ENCODE measurements at places on chromosomes 13 and 19.

DNA sequence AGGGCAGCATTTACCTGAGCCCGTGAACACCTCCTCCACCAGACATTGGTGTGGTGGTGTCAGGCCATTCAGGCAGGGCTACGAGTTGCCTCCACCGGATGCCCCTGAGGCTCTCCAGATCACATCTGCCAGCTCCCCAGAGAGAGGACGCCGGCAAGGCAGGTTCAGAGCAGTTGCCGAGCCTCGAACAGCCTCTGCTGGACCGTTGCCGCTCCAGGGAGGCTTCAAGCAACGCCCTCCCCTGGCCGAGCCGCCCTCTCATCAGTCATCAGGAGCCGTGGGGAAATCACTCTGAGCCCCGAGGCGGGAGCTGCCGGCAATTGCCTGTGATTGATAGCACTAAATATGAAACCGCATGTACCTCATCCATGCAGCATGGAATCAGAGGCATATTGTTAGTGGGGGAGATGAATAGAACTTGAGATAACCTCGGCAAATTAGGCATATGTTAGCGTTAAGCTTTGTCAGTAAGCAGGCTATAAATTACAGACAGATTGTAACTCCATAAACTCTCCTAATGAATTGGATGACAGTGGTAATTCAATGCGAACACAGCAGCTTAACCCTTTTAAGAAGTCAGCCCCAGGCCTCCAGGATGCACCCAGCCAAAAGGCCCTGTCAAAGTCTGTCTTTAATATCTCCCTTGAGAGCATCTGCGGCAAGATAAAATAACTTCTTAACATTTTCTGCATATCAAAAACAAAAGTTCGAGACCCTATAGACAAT lies 29.8 kb upstream of the SPACA7 start:
- no peak overlapping the region for H3K4me3 ChIP-seq
- no peak for DNase-seq
- H3K4me1 ChIP-seq: no peaks in the 10 kb centered on the region
- no peak overlapping the region for H3K27ac ChIP-seq

- H3K4me3 ChIP-seq: no peak overlapping the region
- H3K36me3 ChIP-seq: peaks cover 42% of the 10 kb centered on the region
- no peak overlapping the region for H3K27ac ChIP-seq
- no peaks in the 10 kb centered on the region for H3K27me3 ChIP-seq
These were observed 50.6 kb downstream of the IPO5 start for GRCh38 chr13:98004107-98004506.

DNA sequence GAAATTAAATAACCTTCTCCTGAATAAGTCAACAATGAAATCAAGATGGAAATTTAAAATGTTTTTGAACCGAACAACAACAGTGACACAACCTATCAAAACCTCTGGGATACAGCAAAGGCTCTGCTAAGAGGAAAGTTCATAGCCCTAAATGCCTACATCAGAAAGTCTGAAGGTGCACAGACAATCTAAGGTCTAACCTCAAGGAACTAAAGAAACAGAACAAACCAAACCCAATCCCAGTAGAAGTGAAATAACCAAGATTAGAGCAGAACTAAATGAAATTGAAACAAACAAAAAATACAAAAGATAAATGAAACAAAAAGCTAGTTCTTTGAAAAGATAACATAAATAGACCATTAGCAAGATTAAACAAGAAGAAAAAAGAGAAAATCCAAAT lies 9.0 kb downstream of the UGGT2 start:
- no peaks in the 10 kb centered on the region for H3K4me1 ChIP-seq
- H3K36me3 ChIP-seq: no peaks in the 10 kb centered on the region
- H3K4me3 ChIP-seq: no peak overlapping the region
- H3K27ac ChIP-seq: no peak overlapping the region
- no peak for DNase-seq
- no peaks in the 10 kb centered on the region for H3K27me3 ChIP-seq

- H3K27ac ChIP-seq: no peak overlapping the region
- no peak overlapping the region for H3K4me3 ChIP-seq
- H3K27me3 ChIP-seq: no peaks in the 10 kb centered on the region
- no peak for DNase-seq
These were observed 158.0 kb downstream of the VWA8 start for GRCh38 chr13:41802684-41803444.

- no peaks in the 10 kb centered on the region for H3K36me3 ChIP-seq
- no peaks in the 10 kb centered on the region for H3K27me3 ChIP-seq
- H3K4me3 ChIP-seq: no peak overlapping the region
- no peak overlapping the region for H3K27ac ChIP-seq
These were observed 31.9 kb downstream of the ZNF726 start for GRCh38 chr19:23946569-23946968.

GRCh38 chr13:33109271-33109697 lies 93.1 kb downstream of the KL start:
- H3K27me3 ChIP-seq: no peaks in the 10 kb centered on the region
- peak overlapping the region; percentile 61 for H3K27ac ChIP-seq
- no peak for DNase-seq

DNA sequence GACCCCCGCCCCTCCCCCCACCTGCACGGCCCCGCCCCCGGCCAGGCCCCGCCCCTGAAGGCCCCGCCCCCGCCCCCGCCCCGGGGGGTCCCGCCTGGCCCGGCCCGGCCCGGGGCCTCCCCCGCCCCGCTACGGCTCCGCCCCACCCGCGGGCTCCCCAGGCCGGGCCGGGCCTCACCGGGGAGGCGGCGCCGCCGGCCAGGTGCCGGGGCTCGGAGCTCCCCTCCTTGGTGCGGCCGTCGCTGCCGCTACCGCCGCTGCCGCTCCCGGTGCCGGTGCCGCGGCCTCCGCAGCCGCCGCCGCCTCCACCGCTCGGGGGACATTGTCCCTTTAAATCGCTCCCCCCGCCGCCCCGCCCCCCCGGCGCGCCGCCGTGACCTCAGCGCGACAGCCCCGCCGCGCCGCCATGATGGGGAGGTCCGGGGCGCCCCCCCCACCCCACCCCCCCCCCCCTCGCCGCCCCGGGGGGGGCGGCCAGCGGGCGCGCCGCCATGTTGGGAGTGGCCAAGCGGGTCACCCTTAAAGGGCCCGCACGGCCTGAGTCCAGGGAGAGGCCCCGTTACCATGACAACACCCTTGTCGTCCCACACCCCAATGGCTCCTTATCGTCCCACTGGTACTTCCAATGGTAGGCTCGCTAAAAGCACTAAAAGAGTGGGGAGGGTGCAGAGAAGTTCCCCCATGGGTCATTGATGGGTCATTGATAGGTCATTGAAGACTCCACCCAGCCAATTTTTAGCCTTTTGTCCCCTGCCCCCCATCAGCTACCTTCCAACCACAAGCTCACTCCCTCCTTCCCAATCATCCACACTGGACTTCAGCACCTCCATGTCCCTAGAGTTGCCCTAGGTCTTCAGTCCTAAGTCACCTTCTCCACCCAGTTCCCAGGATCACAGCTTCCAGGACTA lies at the start of gene WIZ:
TSS of gene WIZ (minus strand) at position 337 of the 908 bp plus-strand sequence. CDS start 1,649 bp downstream, outside the sequence.
- peaks cover 3% of the 10 kb centered on the region for H3K36me3 ChIP-seq
- peak within 1 kb of the TSS; percentile 95 for H3K4me3 ChIP-seq
- peak; percentile 89 for DNase-seq

GRCh38 chr13:92804346-92804745 lies 422.3 kb upstream of the GPC6 start:
- peaks cover 3% of the 10 kb centered on the region for H3K4me1 ChIP-seq
- no peak for DNase-seq
- H3K4me3 ChIP-seq: no peak overlapping the region
- no peaks in the 10 kb centered on the region for H3K36me3 ChIP-seq
- H3K27me3 ChIP-seq: no peaks in the 10 kb centered on the region

- H3K36me3 ChIP-seq: no peaks in the 10 kb centered on the region
- H3K4me3 ChIP-seq: no peak overlapping the region
- no peak for DNase-seq
- H3K27me3 ChIP-seq: peaks cover 22% of the 10 kb centered on the region
- no peak overlapping the region for H3K27ac ChIP-seq
These were observed 192.6 kb upstream of the UBL3 start for GRCh38 chr13:30042891-30043630.

DNA sequence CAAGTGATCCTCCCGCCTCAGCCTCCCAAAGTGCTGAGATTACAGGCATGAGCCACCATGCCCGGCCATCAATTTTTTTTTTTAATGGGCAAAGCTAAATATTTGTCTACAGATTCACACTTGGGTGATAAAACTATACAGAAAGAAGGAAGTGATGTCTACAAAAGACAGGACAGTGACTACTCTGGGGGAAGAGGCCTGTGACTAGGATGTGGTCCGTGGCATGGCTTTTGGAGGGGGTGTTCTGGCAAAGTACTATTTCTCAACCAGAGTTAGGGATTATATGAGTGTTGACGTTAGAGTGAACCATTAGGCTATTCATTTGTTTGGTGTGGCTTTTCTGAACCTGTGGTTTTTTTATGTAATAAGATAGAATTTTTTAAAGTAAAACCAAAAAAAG lies 42.7 kb downstream of the INSR start:
- DNase-seq: no peak
- no peak overlapping the region for H3K27ac ChIP-seq
- no peaks in the 10 kb centered on the region for H3K36me3 ChIP-seq
- H3K4me1 ChIP-seq: peaks cover 37% of the 10 kb centered on the region
- H3K27me3 ChIP-seq: no peaks in the 10 kb centered on the region

DNA sequence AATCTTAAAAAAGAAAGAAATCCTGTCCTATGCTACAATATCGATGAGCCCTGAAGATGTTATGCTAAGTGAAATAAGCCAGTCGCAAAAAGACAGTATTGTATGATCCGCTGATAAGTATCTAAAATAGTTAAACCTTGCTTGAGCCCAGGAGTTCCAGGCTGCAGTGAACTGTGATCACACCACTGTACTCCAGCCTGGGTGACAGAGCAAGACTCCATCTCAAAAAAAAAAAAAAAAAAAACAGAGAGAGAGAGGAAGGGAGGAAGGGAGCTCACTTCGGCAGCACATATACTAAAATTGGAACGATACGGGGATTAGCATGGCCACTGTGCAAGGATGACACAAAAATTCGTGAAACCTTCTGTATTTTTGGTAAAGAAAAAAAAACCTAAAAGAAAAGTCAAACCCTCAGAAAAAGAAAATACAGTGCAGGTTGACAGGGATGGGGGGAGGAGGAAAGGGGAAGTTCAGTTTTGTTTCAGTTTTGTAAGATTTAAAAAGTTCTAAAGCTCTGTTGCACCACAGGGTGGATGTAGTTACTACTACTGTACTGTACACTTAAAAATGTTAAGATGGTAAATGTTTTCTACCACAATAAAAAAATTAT lies 8.4 kb downstream of the CLASRP start:
- no peaks in the 10 kb centered on the region for H3K36me3 ChIP-seq
- peaks cover 43% of the 10 kb centered on the region for H3K4me1 ChIP-seq
- H3K27me3 ChIP-seq: no peaks in the 10 kb centered on the region
- no peak overlapping the region for H3K27ac ChIP-seq
- H3K4me3 ChIP-seq: no peak overlapping the region

DNA sequence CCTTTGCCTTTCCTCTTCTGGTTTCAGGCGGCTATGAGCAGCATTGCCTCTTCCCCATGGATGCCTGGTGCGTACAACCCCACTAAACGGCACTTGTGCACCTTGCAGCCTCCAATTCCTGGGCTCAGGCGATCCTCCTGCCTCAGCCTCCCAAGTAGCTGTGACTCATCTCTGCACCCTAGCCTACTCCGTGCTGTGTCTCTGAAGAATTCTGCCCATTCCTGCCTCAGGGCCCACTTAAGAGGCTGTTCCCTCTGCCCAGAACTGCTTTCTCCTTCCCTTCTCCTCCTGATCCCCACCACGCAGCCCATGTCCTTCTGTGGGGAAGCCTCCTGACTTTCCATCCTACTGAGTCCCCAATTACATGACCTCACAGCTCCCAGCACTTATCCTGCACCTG lies 142.2 kb upstream of the ZNF507 start:
- H3K27me3 ChIP-seq: peaks cover 11% of the 10 kb centered on the region
- no peaks in the 10 kb centered on the region for H3K4me1 ChIP-seq
- H3K27ac ChIP-seq: no peak overlapping the region

GRCh38 chr13:34435338-34435737 lies 506.7 kb upstream of the NBEA start:
- DNase-seq: no peak
- H3K27me3 ChIP-seq: no peaks in the 10 kb centered on the region
- no peaks in the 10 kb centered on the region for H3K36me3 ChIP-seq

- H3K4me1 ChIP-seq: no peaks in the 10 kb centered on the region
- no peak overlapping the region for H3K27ac ChIP-seq
These were observed 780 bp downstream of the FCER2 start for GRCh38 chr19:7701049-7701653.

DNA sequence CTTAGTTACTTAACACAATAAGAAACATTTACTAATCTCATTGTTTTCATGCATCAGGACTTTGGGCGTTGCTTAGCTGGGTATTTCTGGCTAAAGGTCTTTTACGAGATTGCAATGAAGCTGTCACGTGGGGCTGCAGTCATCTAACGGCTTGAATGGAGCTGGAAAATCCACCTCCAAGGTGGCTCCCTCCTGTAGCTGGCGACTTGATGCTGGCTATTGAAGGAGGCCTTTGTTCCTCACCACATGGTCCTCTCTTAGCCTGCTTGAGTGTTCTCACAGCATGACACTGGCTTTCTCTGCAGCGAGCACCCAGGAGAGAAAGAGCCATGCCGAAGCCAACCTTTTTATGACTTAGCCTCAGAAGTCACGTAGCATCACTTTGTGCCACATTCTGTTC lies 92.0 kb downstream of the NHLRC3 start:
- H3K27me3 ChIP-seq: no peaks in the 10 kb centered on the region
- H3K4me1 ChIP-seq: no peaks in the 10 kb centered on the region
- no peak overlapping the region for H3K4me3 ChIP-seq
- no peak for DNase-seq
- no peak overlapping the region for H3K27ac ChIP-seq
- H3K36me3 ChIP-seq: no peaks in the 10 kb centered on the region

DNA sequence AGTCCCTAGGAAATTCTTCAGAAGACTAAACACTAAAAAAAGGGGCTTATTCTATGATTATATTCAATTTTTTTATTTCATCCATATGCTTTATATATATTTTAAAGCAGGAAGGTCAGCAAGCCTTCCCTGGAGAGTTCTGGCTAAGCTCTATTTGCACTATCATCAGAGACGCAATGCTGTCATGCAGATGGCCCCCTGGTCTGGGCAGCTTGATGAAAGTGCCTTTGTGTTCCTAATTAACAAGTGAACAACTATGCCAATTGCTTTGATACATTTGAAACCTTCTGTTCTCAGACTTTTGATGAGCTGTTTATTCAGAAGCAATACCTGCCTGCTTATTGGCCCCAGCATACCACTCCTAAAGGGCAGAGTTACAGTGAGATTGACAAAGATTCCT lies 1344.6 kb downstream of the OLFM4 start:
- no peak overlapping the region for H3K27ac ChIP-seq
- H3K36me3 ChIP-seq: no peaks in the 10 kb centered on the region
- H3K4me3 ChIP-seq: no peak overlapping the region
- no peak for DNase-seq
- H3K27me3 ChIP-seq: no peaks in the 10 kb centered on the region
- no peaks in the 10 kb centered on the region for H3K4me1 ChIP-seq

DNA sequence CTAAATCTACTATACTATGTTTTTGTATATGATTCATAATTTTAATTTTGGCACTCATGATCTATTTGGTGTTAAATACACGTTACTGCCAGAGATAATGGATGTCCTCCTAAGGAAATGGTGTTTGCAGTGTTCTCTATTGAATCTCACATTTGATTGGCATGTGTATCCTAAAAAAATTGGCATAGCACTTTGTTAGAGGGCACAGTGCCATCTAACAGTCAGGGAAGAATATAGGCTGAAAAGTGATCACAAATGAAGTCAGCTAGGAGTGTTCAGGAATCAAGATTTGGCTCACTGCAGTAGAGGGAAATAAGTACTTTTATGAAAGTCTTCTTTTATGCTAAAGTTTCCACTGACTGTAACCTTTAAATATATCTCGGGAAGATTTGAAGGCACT lies 624.6 kb downstream of the GPC6 start:
- H3K27ac ChIP-seq: no peak overlapping the region
- H3K27me3 ChIP-seq: no peaks in the 10 kb centered on the region
- H3K36me3 ChIP-seq: no peaks in the 10 kb centered on the region
- no peak for DNase-seq
- no peaks in the 10 kb centered on the region for H3K4me1 ChIP-seq
